ENCODE measurements at places on chromosomes 2 and 18.

DNA sequence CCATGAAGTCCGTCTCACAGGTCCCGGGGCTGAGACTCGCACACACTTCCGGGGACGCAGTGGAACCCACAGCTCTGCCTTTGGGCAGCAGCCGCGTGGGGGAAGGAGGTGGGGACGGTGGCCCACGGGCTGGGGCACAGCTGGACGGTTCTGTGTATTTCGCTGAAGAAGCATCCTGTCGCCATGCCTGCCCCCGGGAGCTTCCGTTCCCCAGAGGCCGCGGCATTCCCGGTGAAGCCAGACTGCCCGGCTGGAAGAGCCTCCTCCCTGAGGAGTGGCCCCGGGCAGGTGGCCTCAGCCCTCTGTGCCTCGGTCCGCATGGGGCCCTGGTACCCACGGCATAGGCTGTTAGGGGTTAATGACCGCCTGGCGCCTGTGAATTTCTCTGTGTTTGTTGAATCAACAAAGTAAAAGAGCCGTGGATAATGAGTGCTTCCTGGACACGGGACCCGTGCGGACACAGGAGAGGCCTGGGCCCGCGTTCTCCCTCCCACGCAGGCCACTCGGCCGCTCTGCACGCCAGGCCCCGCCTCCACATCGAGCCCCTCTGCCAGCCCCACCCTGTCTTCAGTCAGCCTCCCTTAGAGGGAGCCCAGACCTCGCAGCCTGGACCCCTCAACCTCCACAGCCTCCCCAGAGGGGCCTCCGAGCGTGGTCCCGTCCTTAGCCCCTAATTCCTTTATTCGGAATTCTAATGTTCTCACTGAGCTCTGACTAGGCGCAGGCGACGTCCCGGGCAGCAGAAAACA lies 51.0 kb downstream of the KCNG2 start:
- DNase-seq, result no peak

DNA sequence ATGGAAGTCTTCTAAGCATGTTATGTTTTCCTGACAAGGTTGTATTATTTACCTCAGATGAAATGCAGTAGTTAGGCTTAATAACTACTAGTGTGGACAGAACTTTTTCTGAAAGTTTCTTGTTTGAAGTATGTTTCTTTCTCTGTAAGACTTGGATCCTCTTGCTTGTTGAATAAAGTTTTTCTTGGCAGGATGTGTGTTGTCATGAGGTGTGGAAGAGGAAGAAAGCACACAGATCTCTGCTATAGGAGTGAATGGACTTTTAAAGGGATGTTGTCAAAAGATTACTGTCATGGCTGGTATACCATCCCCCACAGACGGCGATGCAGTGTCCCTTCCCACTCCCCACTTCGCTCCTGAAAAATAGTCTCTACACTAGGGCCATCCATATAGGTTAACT lies 2.6 kb downstream of the CAB39 start:
- DNase-seq, result no peak

- no peak for DNase-seq
These were observed 209.0 kb downstream of the FAM210A start for GRCh38 chr18:13517369-13517768.

GRCh38 chr18:48940854-48941611 lies 9.7 kb downstream of the SMAD7 start:
- peak; percentile 64 for DNase-seq

DNA sequence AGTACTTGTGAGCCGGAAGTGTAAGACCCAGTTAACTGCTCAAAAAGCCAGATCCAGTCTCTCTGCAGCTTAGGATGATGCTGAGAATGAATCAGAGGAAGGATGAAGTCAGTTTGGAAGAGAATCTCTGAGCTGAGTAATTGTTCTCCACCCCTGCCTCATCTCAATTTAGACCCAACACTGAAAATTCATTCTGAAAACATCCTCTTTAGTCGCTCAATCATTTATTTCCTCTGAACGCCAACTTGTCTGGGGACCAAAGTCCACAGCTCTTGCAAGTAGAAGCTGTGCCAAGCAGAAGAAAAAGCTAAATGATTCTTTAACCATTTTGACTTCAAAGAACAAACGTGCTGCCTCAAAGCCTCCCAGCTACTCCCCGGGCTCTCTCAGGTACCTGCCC lies 177.1 kb upstream of the KLHL29 start:
- no peak for DNase-seq

- no peak for DNase-seq
These were observed 195.2 kb downstream of the FBXO15 start for GRCh38 chr18:73952296-73952946.

DNA sequence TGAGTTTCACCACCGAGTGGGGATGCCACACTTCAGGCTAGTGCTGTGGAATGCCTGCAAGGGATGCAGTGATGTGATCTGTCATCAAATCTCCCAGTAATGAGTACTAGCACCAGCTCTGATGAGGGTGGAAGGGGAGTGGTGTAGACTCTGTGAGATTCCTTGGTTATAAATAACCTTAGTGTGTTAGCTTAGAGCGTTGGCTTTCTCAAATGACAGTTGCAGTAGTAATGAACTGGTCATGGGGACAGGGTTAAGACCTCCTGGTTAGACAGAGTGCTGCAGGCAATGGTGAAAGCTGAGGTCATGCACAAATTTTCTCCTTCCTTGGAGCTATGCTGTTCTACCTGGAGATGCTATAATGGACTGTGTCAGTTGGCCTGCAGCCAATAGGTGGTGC lies 1063.4 kb upstream of the CRIM1 start:
- DNase-seq, result no peak

- no peak for DNase-seq
These were observed 85.3 kb downstream of the SDC1 start for GRCh38 chr2:20139407-20140172.

DNA sequence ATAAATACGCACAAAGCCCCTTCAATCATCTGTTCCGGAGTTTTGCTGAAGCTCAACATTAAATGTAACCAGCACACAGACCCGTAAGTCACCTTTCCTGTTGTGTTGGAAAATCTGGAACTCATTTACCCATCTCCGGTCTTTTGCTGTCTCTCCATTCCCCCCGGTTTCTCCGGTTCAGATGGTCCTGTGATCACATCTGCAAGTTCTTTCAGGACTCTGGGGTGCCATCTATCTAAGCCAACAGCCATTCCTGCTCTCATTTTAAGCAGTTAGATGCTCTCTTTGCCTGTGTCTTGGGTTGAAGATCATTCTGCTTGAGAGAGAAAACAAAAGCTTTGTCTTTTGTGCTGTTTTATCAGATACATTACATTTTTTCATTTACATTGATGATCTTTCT lies 91.7 kb upstream of the TGIF1 start:
- DNase-seq, result no peak

DNA sequence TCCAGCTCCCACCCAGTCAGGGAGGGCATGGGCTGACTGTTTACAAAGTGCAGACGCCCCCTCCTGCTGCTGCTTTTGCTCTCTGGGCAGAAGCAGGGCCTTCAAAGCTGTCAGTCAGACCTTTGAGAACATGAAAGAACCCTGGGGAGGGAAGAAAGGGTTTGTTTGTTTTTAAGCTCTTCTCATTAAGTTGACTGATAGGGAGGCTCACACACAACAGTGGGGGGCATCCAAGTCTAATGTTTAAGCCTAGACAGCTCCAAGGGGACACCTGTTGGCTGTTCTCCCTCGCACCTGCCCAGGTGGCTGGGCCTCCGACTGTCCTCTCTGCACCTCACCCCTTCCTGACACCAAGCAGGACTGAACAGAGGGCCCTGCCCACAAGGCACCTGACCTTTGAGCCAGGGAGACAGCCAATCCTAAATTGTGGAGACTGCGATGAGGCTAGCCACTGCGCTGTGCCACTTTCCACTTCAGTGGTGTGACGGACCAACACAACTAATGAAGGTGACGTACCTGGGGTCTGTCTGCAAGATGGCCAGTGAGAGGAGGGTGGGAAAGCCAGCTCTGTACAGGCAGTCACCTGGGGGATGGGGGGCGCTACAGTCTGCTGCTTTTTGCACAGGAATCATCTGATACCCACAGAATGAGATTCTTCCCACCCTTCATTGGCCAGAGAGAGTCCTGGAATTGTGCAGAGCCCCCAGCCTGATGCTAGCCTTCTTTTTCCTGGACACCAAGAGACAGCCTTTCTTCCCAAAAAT lies 16.3 kb downstream of the ST6GAL2 start:
- no peak for DNase-seq

DNA sequence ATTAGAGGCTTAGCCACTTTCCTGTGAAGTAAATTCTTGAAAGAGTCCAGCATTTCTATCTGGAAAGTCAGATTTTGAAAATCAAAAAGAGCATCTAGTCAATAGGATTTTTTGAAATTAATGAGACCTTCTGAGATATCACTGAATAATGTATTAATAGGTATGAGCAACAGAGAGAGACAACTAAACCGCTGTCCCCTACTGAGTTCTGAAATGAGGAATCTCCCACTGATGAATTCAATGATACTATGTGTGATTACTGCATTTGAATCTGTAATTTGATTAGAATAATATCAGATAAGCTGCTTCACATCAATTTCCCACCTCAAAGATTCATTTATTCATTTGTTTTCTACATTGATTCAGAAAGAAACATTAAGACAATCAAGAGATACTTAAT lies 252.8 kb downstream of the TMX3 start:
- DNase-seq, result no peak

- no peak for DNase-seq
These were observed 264.7 kb downstream of the TNS1 start for GRCh38 chr2:217738061-217738460.

DNA sequence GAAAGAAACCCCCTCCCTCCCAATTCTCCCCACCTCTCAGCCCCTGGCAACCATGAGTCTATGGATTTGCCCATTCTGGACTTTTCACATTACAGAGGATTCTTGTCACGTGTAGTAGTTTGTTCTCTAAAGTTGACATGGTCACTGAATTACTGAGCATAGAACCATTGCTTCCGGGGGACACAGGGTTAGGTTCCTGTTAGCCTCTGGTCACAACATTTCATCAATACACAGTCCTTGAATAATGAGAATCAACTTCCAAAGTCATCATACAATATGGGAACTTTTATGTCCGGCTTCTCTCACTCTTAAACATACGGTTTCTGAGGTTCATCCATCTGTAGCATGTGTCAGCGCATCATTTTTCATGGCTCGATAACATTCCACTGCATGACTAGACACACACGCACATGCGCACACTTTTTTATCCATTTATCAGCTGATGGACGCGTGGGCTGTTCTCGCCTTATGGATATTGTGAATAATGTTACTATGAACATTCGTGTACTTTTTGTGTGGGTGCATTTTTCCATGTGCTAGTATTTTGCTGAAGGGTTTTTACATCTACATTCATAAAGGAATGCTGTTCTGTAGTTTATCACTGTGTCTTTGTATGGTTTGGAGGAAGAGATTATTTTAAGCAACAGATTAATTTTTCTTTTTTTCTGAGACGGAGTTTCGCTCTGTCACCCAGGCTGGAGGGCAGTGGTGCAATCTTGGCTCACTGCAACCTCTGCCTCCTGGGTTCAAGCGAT lies 48.1 kb downstream of the PARD6G start:
- no peak for DNase-seq

- DNase-seq, result no peak
These were observed 181.3 kb downstream of the ALPK2 start for GRCh38 chr18:58447402-58448095.

GRCh38 chr2:159613091-159613490 lies 3.3 kb downstream of the BAZ2B start:
- DNase-seq, result no peak

- no peak for DNase-seq
These were observed 42.2 kb upstream of the ARHGAP15 start for GRCh38 chr2:143087033-143087432.

GRCh38 chr2:182866461-182867406 lies at the start of gene FRZB:
Gene FRZB, minus strand, starts transcription at chr2:182866637. Its CDS starts 85 bp downstream, at chr2:182866552.
- no peak for DNase-seq

GRCh38 chr2:63101954-63102353 lies 51.3 kb downstream of the OTX1 start:
- DNase-seq, result no peak

DNA sequence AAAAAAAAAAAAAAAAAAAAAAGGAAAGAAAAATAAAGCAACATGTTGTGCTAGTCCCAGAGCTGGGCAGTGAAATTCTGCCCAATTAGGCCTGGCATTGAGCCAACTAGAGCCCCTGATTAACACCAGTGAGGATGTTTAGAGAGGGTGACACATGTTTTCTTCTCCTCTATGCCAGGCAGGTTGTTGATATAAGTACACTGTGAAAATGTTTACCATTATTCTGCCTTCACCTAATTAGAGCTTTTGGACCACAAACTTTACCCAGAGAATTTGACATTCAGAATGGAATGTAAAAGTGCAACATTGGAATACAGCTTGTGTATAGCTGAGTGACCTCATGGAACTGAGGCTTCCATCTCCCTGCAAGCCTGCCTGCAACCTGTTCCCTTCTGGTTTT lies 95.9 kb upstream of the MSH2 start:
- no peak for DNase-seq

DNA sequence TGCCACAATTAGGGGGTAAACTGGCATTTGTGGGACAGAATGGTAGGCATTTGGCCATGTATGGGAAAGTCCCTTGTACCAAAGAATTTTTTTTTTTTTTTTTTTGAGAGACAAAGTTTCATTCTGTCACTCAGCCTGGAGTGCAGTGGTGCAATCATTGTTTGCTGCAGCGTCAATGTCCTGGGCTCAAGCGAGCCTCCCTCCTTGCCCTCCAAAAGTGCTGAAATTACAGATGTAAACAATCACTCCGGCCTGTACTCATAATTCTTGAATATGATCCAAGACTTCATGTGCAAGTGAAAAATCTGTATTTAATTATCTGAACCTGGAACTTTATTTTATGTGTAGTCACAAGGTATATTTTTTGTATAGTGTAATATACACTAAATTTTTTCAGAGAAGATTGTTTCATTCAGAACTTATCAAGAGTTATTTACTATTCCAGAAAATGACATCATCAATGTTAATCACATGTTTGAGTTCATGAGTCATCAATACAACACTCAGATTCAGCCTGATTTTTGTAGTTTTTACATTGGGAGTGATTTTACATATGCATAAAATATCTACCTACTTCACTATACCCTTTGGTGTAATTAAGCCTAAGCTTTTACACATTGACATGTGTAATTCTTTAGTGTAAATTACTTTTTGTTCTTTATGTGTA lies 138.7 kb upstream of the L3MBTL4 start:
- DNase-seq, result no peak

- DNase-seq, result no peak
These were observed 45.5 kb downstream of the LYPD6 start for GRCh38 chr2:149375801-149376361.

GRCh38 chr2:149616681-149617456 lies 29.3 kb upstream of the MMADHC start:
- DNase-seq, result no peak

DNA sequence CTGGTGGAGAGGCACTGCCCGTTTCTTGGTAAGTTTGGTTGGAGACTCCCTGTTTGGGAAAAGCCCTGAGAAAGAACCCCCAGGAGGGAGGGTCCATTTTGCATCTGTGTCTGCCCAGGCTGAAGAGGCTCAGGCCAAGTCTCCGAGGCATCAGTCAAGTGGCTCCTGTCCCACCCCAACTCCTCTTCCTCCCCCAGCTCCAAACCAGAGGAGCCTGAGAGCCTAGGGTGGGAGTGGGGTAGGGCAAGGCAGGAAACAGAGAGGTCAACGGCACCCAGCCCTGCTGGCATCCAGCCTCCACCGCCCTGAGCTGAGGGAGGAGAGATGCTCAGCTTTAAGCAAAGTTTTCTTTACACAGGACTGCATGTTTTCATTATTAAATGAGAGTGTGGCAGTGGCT lies 38.2 kb downstream of the CYP27C1 start:
- no peak for DNase-seq

Measured in stimulated activated CD4-positive, alpha-beta T cell treated with anti-CD3 and anti-CD28 coated beads, Interleukin-2, amount 100 ng/mL, for 24 hours (primary cell).